ENCODE measurements at places on chromosomes 1 and 21. TPM values are rescaled to one million over a fixed set of nuclear protein-coding genes. Genes with fewer than 3 reads are reported as not detected.

DCDC2B gene
- not detected for total RNA-seq

DONSON gene
- 17.8 TPM for total RNA-seq

ALPL gene
- total RNA-seq = 0.29 TPM

SH2D1B gene
- total RNA-seq = not detected

ETS2 gene
- total RNA-seq = 4.2 TPM

SPRR2B gene
- total RNA-seq = not detected

AMPD1 gene
- not detected for total RNA-seq

LPAR3 gene
- 0.82 TPM for total RNA-seq

Measured in SK-MEL-5 (cell line).